ENCODE measurements at places on chromosomes 7 and 10. TPM values are rescaled to one million over a fixed set of nuclear protein-coding genes. Genes with fewer than 3 reads are reported as not detected.

GRCh38 chr10:84545651-84546050, 217.3 kb downstream of the CCSER2 start:
- no peaks in the 10 kb centered on the region for H3K4me1 ChIP-seq
- DNase-seq, result no peak
- H3K36me3 ChIP-seq, result no peaks in the 10 kb centered on the region
- H3K4me3 ChIP-seq, result no peak overlapping the region

STEAP1 gene
- total RNA-seq, result 5.5 TPM

CDH23 gene
- total RNA-seq, result 2.7 TPM

DNA sequence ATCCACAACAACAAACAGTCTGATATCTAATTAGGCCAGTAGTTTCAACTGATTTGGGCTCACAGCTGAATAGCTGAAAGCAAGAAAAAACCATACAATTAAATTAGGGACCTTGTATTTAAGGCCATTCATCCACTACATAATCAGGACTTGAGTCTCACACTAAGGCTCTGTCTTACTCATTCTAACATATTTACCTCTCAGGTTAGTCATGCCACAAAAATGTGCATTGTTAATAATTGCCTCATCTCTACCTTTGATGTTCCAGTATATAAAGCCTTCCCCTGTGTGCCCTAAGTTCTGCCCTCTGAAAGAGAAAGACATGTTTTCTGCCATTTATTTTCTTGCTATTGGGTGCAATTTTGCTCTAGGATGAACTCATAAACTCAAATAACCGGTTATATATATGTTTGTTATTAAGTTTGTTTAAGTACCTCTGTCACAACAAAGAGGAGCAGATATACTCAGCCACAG, 5.3 kb upstream of the C1GALT1 start:
- H3K27ac ChIP-seq, result no peak overlapping the region
- no peak overlapping the region for H3K4me3 ChIP-seq
- no peaks in the 10 kb centered on the region for H3K27me3 ChIP-seq
- peak; percentile 94 for DNase-seq
- no peaks in the 10 kb centered on the region for H3K36me3 ChIP-seq

DNA sequence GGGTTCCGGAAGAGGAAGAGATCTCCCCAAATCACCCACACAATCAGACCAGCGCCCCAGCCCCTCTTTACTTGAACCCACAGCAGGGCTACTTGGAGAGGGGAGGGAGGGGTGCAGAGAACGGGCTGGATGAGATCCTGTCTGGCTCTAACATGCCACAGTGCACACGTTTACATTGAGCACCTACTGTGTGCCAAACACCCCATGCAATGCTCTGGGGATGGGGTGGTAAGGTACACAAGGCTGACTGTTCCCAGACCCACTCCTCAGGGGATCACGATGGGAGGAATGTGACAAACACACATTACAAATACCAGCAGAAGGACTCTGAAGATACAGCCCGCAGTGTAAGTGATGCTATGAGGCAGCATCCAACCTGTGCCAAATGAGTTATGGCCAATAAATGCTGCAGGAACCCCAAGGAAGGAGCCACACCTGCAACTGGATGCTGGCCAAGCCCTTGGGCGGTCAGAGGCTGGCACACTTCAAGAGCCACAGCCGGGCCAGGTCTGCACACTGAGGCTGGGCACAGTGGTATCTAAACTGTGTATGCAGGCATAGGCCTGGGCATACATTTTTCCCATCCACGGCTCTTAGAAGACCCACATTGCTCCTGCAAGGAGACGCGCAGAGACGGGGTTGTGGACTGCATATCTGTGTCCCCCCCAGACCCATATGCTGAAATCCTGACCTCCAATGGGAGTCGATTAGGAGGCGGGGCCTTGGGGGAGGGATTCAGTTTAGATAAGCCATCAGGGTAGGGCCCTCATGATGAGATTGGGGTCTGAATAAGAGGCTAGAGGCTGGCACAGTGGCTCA, 6.4 kb downstream of the SPOCK2 start:
- H3K27me3 ChIP-seq, result no peaks in the 10 kb centered on the region
- no peak overlapping the region for H3K4me3 ChIP-seq
- peaks cover 29% of the 10 kb centered on the region for H3K4me1 ChIP-seq
- H3K27ac ChIP-seq, result no peak overlapping the region
- H3K36me3 ChIP-seq, result no peaks in the 10 kb centered on the region
